CD4-positive, alpha-beta T cell treated with Interleukin-4 for 4 hours (primary cell): ENCODE measurements at places on chromosomes 4 and X.

- no peak for DNase-seq
These were observed at the start of gene PABPC4L for GRCh38 chr4:134201216-134202161. Gene PABPC4L (minus strand): TSS chr4:134201789. CDS start chr4:134201019, 770 bp downstream.

DNA sequence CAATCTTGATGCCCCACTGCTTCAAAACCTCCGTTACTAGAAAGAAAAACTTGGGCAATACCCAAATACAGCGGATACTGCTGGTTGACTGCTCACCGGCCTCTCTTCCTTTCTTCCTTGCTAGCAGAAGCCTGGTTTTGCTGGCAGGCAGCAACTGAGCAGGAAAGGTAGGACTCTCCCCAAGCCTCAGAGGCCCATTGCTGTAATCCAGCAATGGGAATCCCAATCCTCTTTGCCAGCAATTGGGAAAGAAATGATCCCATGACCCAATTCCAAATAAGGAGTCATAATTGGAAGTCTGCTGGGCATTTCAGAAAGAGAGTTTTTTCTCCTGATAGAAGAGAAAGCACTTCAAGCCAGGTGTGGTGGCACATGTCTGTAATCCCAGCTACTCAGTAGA, 394.5 kb downstream of the BCOR start:
- DNase-seq, result no peak

DNA sequence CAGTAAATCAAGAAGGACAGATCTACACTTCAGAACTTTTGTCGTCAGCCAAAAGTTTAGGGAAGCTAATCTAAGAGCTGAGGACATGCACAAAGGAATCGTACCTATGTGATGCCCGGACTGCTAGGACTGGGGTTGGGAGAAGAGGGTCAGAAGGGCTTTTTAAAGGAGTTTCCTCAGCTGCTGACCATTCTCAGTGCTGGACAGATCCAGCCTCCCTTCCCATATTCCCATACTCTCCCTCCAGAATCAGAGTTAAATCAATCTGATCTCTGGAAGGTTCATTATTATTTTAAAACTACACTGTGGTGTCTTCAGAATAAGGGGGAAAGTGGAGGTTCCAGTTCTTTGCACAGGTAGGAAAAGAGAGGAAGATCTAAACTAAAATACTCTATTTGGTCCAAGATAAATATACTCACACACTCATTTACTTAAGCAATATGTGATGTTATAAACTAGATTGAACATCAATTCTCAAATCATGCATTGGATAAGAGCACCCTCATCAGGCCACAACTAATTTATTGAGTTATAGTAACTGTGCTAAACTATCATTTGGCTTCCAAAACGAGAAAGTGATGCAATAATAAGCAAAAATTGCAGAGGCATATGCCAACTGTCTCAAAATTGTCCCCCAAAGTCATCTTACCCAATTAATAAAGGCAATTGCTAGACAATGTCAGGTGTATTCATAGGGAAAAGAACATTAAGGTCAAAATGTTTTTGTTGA, 124.7 kb downstream of the HNRNPD start:
- DNase-seq, result no peak

- no peak for DNase-seq
These were observed 810.9 kb upstream of the TENM3 start for GRCh38 chr4:181432335-181432734.

GRCh38 chrX:23901060-23901459, 6.7 kb downstream of the APOO start:
- DNase-seq, result no peak

DNA sequence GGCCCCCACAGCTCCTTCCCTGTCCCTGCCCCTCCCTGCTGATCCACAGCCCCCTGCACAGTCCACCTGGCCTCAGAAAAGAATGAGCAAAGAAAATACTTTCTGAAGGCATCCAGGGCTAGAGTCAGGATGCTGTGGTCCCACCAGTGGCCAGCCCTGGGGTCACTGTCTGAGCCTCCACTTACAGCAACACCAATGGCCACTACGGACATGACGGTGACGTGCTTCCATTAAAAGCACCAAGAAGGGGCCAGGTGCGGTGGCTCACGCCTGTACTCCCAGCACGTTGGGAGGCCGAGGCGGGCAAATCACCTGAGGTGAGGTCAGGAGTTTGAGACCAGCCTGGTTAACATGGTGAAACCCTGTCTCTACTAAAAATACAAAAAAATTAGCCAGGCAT, 4.0 kb downstream of the JAKMIP1 start:
- no peak for DNase-seq

- DNase-seq, result no peak
These were observed 24.3 kb downstream of the KLHL8 start for GRCh38 chr4:87196146-87196545.

DNA sequence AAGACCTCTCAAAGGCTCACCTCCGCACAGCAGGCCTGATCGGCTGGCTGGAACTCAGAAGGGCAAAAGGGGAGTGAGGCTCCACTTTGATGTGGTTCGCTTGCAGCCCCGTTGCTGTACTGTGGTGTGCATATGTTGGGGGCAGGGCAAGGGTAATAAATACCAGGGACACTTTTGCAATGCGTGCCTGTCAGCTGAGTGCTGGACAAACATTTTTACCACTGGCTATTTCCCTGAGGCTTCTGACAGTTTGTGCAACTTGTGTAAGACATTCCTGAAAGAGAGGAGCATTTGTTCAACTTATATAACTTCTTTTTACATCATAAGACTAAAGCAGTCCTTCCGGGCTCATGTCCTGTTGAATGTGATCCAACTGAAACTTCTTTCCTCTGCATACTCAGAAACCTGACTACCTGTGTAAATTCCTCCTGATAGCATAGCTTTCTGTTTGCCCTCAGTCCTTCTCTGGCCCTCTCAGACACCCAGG, 82.3 kb downstream of the SPRY1 start:
- DNase-seq, result no peak

DNA sequence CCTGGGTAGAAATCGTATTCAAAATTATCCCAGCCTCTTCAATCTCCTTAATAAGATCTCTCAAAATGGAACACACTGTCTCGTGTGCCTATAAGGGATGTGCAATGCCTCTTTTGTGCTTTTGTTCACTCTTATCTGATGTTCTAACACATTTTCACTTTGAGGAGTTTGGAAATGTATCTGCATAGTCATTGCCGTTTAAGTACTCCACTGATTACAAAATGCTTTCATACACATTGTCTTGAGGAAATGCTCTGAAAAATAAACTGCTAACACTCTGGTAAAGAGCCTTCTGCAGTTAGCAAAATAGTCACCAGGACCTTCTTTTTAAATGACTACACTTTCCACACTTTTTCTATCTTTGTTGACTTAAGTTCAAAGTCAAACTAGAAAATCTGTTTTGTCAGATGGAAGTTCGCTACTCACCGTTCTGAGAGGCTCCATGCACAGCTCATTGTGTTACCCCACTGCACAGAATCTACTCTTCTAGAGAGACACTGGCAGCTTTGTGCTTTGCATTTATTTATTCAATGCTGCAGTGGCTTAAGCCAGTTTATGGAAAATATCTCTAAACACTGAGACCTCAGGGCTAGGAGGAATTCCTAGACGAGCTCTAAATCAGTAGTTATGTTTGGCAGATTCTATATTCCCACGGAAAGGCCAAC, 159.0 kb downstream of the CHIC2 start:
- DNase-seq, result no peak

DNA sequence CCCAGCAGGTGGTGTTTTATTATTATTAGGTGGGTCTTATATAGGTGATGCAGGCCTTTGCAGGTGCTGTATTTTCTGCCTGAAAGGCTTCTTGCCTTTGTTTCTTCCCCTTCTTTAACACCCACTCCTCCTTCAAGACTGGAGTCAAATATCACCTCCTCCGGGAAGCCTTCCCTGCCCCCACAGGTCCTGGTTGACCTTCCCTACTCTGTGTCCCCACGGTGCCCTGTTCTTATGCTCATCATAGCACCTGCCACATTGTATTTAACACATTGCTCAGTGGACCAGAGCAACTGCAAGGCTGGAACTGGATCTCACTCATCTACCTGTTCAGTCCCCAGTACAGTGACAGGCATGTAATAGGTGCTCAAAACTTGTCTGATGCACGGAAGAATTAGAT, 39.8 kb upstream of the LGI2 start:
- no peak for DNase-seq

- no peak for DNase-seq
These were observed 166.2 kb upstream of the FGF13 start for GRCh38 chrX:138877746-138878145.

DNA sequence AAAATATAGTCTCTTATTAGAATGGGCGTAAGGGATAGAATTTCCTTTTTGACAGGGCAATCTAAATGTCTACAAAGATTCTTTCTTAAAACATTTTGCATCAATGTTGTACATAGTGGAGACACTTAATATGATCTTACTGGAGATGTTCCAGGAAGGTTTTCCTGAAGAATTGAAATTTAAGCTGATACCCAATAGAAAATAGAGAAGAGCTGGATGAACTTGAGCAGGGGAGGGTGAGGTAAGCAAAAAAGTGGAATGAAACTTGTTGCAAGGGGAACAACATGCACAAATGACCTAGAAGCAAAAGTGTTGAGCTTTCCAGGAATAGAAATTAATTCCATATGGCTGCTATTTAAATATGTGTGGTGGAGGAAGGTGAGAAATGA, 19.7 kb downstream of the SLAIN2 start:
- no peak for DNase-seq

- DNase-seq, result no peak
These were observed 51.7 kb upstream of the AFF2 start for GRCh38 chrX:148448686-148449085.

DNA sequence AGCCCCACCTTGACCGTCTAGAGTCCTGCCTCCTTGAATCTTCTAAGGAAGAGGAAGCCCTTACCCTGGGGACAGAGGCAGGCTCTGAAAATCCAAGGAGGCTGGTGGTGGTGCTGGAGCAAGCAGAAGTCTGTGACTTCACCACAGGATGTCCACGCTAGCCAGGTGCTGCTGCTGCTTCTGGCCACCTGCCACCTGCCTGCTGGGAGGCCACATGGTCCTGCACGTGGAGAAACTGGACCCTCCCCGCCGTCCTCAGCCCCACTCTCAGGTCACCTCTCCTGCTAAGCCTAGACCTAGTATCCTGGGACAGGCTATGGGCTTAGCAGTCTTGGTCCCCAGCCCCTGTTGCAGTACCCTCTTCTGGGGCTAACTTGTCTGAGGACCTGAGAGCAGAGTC, 15.8 kb downstream of the TMEM31 start:
- DNase-seq, result no peak

DNA sequence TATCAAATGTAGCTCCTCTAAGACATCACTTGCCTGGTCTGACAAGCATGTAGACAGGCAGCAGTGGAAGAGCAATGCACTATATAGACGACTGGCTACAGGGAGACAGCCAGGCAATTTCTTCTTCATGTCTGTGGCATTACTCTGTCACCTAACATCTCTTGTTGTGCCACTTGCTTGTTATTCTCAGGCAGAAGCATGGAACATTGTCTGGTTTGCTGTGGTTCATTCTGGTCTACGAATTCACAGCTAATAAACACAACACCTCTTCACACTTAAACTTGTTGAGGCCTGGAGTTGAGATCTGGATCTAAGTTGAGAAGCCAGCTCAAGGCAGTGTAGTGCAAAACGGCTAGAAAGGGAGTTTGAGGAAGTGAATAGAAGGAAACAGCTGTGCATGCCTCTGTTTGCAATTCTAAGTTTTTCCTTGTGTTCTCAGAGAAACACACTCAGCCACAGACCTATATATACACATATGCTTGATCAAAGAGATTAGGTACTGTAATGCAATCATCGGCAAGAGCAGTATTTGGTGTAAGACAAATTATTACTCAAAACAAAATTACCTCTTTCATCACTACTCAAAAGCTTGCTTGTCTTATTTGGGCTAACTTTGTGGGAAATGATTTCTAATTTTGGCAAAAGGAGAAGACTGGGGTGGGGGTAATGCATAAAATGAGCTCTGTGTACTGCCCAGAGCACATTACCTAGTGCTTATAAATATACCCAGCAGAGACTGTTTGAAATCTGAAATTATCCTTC, 243.8 kb downstream of the PPP3CA start:
- peak; percentile 1 for DNase-seq

GRCh38 chr4:140971077-140971792, 162.0 kb downstream of the RNF150 start:
- no peak for DNase-seq

GRCh38 chr4:178259566-178259965, 817.3 kb upstream of the AGA start:
- no peak for DNase-seq

DNA sequence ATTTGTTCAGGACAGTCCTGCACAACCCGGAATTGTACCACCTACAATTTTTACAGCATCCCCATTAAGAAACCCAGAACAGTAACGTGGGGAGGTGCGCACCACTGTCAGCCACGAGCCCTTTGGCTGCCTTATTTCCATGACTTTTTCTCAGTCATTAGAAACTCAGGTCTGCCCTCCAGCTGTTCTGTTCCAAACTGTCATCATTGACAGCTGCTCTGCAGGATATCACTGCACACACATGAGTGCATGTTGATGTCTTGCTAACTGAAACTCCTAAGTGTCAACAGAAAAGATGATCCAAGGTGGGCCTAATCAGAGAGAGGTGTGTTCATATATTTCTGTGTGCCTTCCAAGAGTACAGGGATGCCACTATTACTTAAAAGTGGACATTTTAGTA, 123.4 kb downstream of the PARM1 start:
- DNase-seq, result no peak

DNA sequence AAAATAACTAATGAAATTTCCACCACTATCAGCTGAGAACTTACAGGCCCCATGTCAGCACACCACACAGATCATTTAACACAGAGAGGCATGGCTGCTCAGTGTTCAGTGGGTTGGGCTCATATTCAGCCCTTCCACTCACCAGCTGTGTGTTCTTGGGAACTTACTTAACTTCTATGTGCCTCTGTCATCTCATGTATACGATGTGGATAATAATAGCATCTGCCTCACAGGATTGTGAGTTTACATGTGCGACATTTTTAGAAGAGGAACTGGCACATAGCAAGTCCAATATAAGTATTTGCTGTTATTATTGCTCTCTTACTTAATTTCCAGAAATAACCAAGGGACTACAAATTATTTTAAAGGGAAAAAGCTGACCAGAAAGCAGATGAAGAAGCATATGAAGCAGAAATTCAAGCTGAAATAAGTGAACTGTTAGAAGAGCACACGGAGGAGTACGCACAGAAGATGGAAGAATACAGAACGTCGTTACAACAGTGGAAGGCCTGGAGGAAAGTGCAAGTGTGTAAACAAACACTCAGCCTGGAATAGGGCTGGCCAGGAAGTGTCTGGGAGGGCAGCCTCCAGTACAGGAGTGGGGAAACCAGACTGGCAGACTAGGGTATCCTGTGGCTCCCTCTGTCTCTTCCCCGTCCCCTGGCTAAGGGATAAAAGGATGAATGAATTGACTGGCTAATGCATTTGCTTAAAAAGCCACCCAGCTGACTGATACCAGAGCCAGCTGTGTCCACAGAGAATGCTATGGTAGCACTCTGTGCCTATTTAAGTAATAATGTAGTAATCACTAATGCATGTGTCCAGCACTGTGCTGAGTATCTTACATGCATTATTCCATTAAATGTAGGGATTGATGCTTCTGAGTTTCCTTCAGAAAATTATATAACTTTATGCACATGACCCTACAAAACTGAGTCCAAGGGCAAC, 67.1 kb downstream of the CC2D2A start:
- no peak for DNase-seq

DNA sequence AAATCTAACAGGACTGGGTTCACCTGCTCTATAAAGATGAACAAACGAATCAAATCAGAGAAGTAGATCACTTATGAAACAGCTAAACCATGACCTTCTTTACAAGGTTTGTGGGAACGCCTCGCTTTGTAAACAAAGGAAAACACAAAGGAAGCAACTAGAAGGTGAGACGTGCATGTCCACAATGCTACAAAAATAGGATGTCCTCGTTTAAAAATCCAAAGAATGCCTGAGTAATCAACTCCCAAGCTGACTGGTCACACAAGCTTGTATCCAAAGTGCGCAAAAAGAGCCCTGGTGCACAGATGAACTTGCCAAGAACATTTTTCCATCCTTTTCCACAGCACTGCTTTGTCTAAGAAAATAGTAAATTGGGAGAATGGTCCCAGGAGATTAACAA, 6.3 kb upstream of the SH3KBP1 start:
- DNase-seq, result no peak
